RCC 7860 (cell line): ENCODE measurements at places on chromosomes 11 and 22.

DNA sequence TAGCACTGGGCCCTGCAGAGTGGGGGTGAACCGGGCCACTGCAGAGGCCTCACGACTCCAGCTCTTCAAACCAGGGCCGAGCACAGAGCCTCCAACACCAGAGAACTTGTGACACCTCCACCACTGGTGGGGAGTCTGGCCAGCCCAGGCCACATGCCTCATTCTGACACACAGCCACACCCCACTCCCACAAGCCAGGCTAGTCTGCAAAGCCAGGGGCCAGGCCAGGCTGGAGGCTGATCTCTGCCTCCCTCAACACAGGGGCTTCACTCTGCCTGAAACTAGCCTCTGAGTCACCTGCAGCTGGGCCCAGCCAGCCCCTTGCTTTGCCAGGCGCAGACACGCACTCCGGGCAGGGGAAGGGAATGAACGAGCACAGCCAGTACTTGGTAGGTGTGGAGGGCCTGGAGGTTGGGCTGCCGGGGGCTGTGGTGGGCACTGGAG, 102.9 kb downstream of the MED15 start:
- no peak for DNase-seq

- no peak for DNase-seq
Measured at GRCh38 chr11:102577182-102577581, 46.6 kb upstream of the MMP7 start.

- no peak for DNase-seq
Measured at GRCh38 chr11:116263770-116264169, 509.0 kb downstream of the BUD13 start.

GRCh38 chr22:48396785-48397530, 1430.7 kb downstream of the BRD1 start:
- DNase-seq = no peak

DNA sequence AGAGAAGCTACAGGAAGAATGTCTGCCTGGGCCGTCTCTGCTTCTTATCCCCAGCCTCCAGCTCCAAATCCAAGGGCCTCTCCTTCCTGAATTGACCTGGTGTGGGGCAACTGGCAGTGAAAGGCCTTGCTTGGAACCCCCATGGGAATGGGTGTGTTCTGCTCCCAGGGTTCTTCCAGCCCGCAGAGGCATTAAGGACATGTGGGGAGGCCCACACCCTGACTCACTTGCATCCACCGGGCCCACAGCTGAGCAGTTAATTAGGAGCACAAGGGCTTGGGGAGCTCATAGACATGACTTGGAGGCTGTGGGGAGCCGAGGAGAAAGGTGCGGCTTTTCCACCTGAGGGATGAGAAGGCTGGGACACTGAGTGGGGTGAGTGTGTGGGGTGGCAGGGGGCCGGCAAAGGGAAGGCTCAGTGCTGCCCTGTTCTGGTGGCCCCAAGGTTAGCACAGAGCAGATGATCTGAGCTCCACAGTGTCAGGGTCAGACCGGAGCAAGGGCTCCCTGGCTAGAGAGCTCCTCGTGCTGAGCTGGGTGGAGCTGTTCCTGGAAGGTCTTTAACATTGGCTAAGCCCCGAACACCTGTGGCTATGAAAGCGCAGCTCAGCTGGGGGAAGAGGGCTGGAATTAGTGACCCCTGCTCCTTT, 64.5 kb upstream of the NECTIN1 start:
- DNase-seq = no peak

DNA sequence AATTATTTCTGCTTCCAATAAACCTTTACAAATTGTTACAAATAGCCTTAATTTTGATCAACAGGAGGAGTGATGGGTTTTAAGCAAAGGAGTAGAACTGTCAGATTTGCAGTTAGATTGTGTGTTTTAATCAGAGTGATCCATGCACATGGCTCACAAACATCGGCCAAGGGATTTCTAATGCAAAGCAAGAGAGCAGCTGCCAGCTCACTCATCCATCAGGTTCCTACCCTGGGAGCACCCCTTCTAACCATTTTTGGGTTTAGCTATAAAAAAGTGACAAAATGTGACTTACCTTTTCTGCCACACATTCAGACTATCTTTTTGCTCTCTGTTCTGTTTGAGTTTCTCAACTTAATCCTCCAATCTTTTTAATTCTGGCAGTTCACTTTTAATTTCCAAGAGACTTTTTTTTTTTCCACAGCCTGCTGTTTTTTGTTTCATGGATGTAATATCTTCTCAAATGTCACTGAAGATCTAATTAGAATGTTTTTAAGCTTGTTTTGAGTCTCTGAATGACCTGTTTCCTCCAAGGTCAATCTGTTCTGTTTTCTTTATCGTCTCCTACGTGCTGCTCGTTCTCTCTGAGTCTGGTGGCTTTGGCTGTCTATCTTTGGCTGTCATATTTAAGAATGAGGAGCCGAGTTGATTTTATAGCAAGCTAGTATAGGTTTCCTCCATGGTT, 6.0 kb downstream of the IZUMO1R start:
- DNase-seq = no peak

DNA sequence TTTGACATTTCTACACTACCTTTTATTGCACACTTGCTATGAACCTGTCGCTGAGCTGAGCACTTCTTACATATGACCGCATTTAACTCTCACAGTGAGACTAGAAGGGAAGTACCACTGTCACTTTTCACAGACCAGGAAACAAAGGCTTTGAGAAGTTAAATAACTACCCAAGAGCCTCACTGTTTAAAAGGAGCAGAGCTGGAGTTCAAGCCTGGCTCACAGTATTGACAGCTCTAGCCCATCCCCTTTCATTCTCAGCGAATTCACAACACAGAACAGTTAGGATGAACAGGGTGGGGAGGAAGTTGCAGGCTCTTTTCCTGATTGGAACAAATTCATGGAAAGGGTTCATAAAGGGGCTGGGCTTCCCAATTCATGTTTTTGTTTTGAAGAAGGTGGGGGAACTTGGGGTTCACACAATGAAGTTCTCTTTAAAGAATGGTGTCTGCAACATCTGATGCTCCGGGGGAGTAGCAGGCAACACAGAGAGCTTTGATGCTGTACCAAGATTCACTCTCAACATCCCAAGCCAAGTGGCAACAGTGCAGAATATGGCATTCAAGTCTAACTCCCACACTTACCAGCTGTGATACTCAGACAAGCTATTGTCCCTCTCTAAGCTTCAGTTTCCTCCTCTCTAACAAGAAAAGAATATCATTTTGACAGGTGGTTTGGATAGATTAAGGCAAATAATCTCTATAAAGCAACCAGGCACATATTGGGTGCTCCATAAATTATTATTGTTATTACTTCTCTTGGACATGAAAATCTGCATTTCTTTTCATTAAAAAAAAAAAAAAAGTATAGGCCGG, 17.2 kb downstream of the SCGB1A1 start:
- no peak for DNase-seq

DNA sequence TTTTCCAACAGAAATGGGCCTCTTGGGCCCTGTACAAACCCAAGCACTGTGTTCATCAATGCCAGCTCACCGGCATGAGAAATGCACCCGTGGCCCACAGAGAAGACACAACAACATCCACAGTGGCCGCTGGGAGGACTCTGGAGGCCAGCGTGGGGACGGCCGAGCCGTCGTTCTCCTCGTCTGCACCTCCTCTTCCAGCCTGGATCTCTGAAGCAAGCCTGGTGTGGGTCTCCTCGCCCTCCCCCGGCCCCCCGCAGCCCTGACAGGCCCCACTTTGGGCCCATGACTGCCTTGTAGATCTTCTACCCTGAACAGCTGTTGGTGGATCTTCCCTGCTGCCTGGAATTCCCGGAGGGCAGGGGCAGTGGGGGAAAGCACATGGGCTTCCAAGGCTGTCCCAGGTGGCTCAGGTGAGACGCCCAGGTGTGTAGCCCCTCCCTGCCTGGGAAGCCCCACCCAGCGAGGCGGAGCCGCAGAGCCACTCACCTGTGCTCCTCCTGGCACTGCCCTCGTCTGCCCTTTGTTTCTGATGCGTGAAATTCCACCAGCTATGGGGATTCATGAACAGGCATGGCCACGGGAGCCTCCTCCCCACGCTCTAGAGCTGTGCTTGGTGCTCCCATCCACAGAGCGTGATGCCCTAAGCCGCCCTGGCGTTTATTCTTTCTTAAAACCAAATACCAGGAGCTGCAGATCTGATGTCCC, 225.9 kb downstream of the BRD1 start:
- DNase-seq = no peak

DNA sequence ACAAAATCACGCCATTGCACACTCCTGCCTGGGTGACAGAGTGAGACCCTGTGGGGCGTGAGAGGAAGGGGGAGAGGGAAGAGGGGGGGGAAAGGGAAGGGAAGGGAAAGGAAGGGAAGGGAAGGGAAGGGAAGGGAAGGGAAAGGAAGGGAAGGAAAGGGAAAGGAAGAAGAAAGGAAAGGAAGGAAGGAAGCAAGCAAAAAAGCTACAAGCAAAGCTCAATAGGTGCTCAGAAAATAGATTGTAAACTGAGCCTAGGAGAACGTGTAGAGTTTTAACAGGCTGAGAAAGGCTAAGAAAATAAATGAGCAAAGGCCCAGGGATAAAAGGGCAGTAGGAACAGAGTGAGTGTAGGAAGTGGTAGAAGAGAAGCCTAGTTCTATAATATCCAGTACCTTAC, 30.8 kb upstream of the GDPD4 start:
- DNase-seq = no peak

- DNase-seq = no peak
Measured at GRCh38 chr22:45120931-45121330, 42.8 kb upstream of the NUP50 start.

DNA sequence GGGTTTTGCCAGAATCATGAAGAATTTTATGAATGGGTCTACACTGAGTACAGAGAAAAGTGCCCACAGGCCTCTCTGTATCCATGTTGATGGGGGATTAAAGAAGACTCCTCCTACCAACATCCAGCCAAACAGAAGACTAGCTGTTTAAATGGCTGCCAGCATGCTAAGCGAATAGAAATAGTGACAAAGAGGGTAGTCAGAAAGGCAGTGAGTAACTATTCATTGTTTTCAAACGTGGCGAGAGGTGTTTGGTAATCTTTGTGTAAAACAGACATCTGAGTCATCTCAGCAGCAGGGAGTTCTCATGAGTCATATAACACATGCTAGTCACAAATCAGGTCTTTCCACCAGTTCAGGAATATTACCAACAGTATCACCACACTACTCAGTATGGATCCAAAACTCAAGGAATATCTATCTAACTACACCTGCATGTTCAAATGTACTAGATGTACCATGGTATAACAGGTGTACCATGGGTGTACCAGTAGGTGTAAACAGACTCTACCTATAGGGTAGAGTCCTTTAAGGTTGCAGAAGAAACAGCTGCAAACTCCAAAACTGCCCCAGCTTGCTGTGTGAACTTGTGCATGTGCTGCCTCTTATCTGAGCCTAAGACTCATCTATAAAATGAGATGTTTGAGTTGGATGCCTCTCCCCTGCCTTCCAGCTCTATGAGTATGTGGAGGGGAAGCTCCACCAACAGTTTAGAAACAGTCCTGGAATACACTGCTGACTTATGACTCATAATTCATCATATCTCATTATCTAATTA, 82.0 kb downstream of the SLC1A2 start:
- peak; percentile 96 for DNase-seq

DNA sequence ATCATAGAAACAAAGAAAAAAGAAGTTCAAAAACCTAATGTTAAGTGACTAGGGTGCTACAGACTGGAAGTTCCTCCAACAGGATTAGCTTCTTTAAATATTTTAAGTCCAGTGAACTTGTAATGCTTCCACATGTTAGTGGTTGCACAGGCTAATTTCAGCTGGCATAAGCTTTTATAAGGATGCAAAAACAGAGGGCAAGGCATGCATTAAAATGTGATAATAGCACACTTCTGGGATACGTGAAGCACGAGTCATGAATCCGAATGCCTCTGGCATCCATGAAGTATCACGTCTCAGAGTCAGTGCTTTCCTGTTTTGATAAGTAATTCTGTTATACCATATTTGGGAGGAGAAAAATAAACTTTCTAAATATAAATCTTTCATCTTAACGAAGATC, 106.8 kb downstream of the DCDC1 start:
- no peak for DNase-seq

DNA sequence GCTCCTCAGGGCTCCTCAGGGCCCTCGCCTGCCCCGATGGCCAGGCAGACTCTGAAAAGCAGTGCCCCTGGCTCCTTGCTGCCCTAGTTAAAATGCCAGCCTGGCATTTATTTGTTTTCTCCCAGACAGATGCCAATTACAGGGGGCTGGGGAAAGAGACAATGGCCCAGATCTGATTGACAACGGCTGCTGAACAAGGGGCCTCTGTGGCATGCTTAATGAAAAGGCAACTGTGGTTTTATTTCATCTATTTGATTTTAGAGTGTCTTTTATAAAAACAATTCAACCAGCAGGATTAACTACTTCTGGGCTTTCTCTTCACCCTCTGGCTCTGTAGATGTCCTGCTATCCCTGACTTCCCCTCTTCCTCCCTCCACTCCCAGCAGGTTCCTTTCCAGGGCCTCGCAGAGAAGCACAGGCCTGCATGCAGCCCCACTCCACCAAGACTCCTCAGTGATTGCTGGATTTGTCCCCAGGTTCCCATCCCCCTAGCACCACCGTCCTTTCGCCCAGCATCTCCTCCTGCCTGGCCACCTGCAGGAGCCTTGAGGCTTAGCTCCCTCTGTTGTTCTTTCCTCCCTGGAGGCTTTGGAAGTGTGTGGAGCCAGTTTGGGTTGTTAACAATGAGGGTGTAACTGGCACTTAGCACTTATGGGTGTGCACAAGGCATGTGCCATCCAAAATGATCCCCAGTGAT, 171.1 kb downstream of the TENM4 start:
- DNase-seq = no peak

GRCh38 chr11:30653606-30654005, 67.5 kb upstream of the MPPED2 start:
- DNase-seq = no peak

DNA sequence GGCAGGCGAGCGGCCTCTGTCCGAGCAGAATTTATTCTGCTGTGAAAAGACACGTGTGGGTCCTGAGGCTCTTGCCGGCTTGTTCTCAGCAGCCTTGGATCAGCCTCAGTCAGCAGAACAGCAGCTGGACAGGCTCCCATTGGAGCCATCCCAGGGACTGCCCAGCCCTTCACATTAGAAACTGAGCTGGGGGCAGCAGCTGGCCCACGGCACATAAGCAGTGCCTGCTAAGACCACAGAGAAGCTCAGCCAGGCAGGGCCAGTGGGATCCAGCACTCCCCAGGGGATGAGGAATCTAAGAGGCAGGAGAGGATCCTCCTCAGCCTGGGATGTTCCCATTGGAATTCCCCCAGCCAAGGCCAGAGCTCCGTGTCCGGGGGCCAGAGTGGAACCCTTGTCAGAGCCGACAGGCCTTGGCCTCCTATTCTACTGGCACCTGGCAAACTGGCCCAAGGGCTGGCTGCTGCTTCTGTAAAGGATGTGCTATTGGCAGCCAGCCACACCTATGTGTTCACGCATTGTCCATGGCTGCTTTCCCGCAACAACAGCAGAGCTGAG, 18.2 kb downstream of the RTN4R start:
- DNase-seq = no peak
